Heart right ventricle (tissue), 16 donors: ENCODE measurements at places on chromosomes 7 and 10.

GRCh38 chr10:35351021-35351420, 14.7 kb downstream of the CCNY start:
- no peak for DNase-seq

GRCh38 chr7:120064565-120064964, 208.4 kb upstream of the KCND2 start:
- DNase-seq = no peak

- no peak for DNase-seq
Observed at GRCh38 chr10:107548301-107548700, 383.8 kb upstream of the SORCS1 start.

DNA sequence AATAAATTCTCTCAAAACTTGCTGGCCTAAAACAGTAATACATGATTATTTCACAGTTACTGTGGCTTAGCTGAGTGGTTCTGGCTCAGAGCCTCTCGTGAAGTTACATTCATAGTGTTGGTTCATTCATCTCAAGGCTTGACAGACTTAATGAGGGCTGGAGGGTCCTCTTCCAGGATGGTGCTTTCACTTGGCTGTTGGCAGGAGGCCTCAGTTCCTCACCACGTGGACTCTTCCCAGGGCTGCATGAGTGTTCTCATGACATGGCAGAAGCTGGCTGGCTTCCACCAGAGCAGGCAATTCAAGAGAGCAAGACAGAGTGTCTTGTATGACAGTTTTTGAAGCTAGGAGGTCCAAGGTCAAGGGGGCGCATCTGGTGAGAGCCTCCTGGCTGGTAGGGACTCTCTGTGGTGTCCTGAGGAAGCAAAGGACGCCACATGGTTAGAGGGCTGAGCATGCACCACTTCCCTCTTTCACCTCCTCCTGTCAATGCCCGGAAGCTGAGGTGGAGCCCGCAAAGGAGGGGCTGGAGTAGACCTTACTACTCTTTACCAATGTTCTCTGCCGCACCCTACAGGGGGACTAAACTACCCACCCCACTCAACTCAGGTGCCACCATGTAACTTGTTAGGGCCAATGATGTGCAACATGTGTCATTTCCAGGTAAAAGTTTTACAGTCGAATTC, 58.2 kb upstream of the YAE1 start:
- DNase-seq = no peak

- no peak for DNase-seq
Observed at GRCh38 chr10:36171953-36172940, 530.2 kb upstream of the FZD8 start.

- DNase-seq = no peak
Observed at GRCh38 chr10:44990302-44990655, 10.4 kb upstream of the ZNF22 start.

DNA sequence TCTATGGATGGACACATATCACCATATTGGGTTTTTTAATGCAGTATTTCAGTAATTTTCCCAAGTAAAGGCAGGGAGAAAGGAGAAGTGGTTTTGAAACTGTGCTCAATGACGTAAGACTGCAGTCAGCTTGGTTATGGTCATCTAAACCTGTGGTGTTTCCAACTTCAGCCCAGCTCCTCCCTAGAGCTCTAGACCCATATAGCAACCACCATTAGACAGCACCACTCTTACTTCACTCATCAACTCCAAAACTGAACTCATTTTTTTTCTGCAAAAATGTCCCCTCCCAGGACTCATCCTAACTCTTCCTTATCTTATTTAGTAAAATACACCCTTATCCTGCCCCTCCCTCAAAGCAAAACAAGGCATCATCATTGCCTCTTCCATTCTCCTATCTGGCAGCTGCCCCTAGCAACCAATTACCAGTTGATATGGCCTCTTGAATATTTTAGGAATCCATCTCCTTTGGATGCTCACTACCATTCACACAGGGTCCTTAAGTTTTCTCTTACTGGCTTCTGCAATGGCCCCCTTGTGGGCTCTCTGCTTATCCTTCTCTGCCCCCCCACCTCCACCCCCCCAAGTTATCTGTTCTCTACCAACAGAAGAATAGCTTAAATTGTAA, 1.5 kb upstream of the RALA start:
- DNase-seq = no peak

DNA sequence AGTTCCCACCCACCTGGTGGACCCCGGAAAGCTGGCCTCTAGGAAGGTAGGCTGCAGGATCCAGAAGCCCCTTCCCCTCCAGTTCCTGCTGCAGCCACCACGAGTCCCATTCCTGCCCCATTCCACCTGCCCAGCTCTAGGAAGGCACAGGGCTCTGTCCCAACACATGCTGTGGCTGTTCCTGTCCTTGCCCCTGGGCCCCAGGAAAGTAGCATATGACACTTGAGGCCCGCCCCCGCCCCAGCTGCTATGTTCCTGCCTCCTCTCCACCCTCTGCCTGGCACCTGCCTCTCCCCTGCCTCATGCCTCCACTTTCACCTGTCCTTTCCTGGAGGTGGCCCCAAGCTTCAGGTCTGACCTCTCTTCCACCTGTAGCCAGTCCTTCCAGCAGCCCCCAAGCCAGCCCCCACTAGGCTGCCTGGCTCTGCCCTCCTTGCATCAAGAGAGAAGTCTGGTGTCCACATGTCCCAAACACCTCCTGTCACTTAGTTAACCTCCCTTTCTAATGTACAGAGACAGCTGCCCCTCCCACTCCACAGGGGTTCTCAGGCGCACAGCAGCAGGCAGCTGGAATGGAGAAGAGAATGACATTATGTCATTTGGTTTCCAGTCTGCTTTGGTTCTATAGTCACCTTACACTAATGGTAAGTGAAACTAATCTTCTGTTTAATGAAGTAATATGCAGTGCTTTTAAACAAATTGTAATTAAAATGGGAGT, 22.7 kb downstream of the YKT6 start:
- no peak for DNase-seq

GRCh38 chr7:116689790-116690259, 17.8 kb downstream of the MET start:
- DNase-seq = no peak

DNA sequence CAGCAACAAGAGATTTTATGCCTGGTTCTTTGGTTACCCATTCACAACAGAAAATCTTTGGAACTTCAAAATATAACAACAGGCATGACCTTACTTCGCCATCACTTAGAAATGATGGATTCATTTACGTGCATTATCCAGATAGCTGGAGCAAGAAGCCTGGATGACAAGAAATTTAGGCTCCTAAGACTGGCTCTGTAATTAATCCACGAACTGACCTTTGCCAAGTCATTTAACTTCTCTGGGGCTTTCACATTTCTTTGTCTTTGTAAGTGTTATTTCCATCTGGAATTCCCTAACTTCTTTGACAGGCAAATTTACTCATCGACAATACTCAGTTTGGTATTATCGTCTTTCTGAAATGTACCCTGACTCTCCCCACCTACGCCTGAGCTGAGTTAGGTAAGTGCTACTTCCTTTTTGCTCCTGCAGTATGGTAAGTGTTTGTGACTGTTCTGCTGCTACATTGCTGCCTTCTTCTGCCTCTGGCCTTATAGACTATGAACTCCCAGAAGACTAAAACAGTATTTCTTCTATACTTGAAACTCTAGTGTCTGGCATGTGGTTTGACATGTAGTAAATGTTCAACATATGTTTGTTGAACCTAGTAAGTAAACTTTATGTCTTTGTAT, 5.5 kb upstream of the MDFIC start:
- no peak for DNase-seq

- DNase-seq = peak; percentile 30
Observed at GRCh38 chr10:93718937-93719725, 16.7 kb upstream of the FRA10AC1 start.

- no peak for DNase-seq
Observed at GRCh38 chr10:12006671-12007070, 35.9 kb downstream of the UPF2 start.

GRCh38 chr7:28478656-28479055, 66.3 kb downstream of the CREB5 start:
- DNase-seq = no peak

GRCh38 chr10:122281751-122282150, 10.7 kb downstream of the BTBD16 start:
- no peak for DNase-seq

DNA sequence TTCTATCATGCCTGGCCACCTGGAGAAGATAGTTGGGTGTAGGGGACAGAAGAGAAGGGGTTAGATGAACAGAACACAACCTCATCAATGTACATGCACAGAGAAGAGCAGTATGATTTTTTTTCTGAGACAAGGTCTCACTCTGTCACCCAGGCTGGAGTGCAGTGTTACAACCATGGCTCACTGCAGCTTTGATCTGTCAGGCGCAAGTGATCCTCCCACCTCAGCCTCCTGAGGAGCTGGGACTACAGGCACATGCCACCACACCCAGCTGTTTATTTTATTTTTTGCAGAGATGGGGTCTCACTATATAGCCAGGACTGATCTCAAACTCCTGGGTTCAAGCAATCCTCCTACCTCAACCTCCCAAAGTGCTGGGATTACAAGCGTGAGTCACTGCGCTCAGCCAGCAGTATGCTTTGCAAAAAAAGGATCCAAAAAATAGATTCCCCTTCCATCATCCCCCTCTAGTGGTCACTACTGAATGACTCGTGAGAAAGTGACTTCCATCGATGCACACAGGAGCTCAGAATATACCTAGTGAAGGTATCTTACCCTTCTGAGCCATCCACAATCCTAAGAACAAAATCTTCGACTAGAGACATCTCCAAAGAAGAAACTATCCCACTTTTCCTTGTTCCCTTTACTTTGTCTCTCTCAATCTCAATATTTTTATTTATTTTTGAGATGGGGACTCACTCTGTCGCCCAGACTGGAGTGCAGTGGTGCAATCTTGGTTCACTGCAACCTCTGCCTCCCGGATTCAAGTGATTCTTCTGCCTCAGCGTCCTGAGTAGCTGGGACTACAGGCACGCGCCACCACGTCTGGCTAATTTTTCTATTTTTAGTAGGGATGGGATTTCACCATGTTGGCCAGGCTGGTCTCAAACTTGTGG, 21.0 kb downstream of the ZCWPW1 start:
- peak; percentile 41 for DNase-seq

GRCh38 chr10:119650692-119651513, at the start of gene BAG3:
TSS of gene BAG3 (plus strand) at chr10:119651380. CDS start at chr10:119651676, 296 bp downstream.
- DNase-seq = peak; percentile 94

DNA sequence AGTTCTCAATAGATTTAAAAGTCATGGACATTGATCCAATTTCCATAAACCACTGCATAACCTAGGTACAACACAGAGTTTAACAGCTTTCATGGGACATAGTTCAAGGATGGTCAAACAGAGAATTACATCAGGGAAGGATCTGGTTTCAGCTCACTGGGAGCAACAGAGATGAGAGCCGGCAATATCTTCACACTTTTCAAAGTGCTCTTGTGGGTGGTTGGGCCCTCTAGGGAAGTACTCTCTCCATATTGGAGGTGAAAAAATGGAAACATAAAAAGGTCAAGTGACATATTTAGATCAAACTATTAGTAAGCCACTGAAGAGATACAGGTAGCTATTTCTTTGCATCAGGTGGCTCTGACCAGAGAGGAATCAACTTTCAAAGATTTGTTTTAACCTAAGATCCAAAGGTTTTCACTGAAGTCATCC, 61.8 kb upstream of the LRRN3 start:
- no peak for DNase-seq

GRCh38 chr7:73870041-73870492, 9.1 kb downstream of the TMEM270 start:
- DNase-seq = no peak

DNA sequence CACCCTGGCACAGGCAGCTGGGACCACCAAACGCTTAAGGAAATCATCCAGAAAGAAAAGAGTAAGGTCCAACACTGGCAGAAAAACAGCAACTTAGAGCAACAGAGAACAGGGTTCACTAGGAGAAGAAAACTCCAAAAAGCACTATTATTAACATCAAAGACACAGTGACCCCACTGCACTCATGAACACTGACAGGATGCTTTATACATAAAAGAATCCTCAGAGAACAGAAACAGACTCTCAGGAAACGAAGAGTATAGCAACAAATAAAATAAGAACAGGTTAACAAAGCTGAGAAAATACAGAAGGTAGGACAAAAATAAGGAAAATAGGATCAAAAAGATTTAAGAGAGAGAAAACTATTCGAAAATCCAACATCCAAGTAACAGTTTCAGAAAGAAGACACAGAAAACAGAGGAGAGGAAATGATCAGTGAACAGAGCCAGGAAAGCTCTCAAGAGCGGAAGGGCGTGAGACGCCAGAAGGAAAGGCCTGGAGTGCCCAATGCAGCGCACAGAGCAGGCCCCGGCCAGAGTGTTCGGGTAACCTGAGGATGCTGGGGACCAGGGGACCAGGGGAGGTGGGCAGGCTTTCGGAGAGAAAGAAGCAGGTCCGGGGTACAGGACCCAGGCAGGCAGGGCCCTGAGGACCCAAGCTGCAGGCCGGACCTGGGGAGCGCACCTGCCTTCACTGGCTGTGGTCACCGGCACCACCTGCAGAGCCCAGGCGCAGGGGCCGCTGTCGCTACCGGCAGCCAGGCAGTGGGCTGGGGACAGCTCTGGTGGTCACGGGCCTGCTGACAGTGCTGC, 258.2 kb downstream of the MAD1L1 start:
- no peak for DNase-seq

DNA sequence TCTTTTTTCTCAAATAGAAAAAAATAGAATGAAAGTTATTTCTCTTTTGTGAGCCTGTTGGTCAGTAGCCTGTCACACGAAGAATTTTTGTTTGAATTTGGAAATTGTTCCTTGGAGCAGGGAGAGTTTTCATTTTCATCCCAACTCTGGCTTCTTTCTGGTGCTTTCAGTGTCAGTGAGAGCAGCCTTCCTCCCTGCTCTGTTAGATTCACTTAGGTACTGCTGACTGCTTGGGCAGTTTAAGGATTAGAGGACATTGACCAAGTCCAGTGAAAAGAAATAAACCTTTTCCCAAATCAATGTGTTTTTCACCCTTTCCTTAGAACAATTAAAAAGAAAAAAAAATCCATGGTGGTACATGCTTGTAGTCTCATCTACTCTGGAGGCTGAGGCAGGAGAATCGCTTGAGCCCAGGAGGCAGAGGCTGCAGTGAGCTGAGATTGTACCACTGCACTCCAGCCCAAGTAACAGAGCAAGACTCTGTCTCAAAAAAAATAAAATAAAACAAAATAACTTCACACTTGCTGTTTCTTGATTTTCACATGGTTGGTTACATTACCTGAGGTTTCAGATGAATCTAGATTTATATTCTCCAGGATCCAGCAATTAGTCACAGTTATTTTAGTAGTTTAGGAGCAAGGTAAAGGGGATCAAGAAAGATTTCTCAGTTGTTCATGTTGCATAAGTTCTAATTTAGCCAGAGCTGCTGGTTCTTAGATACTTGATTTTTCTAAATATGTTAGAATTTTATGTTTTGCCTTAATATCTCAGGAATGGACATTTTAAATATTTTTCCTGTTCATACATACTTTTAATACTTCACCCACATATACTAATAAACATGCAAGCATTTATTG, 63.1 kb downstream of the ZNRF2 start:
- DNase-seq = no peak

- DNase-seq = no peak
Observed at GRCh38 chr10:95247881-95248583, 42.8 kb downstream of the PDLIM1 start.
